ENCODE measurements at places on chromosomes 6 and 20.
A peak's percentile ranks its signal among the peaks of the same experiment; 100 is the strongest.

DNA sequence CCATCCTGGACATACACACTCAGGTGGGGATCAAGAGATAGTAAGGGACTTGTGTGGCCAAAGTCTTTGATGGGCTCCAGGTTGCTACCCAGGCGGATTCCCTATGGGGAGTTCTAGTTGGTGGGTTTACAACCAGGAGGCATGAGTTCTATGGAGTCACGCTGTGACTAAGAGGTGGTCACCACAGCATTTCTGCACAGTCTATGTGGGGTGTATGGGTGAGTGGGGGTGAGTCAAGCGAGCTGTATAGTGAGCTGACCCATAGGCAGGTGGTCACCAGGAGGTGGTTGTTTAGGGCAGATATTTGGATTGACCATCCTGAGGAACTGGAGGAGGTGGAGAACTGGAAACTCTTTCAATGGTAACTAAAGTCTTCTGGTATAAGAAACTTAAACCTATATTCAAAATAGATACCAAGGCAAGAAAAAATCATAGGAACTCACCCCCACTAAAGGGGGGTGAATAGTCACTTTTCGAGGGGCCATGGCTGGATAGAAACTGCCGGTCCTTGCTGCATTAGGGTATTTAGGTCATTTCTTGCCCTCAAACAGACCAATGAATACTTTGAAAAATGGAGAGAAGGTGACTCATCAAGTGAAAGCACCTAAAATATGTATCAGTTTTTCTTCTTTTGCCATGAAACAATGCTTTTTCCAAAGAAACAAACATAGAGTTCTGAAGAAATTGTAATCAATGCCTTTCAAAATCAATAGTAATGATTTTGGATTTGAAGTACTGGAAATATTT lies 84.3 kb upstream of the NRN1 start:
- DNase-seq, result no peak

- DNase-seq, result no peak
Observed at GRCh38 chr6:85135376-85136094, 314.3 kb upstream of the NT5E start.

DNA sequence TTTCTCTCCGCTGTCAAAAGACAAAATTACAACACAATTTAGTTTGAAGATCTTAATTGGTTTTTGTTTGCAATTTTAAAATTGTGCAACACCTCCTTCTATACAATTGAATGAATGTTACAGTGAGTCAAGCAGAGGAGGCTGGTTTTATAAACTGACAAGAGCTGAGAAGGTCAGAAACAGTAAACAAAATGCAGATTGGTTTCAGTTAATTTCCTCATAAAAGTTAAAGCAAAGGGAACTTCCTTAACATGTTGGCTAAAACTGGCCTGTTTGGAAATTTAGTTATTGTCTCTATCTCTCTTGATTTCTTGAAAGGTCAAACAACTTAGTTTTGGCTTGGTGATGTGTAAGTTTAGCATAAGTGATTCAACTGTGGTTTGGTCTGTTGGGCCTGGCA lies 22.2 kb downstream of the KHDC1L start:
- no peak for DNase-seq

GRCh38 chr6:148116001-148116400 lies 226.6 kb upstream of the SASH1 start:
- no peak for DNase-seq

- no peak for DNase-seq
Observed at GRCh38 chr6:109055771-109056235, 38.8 kb downstream of the SESN1 start.

GRCh38 chr20:63406011-63406410 lies 44.9 kb upstream of the CHRNA4 start:
- DNase-seq, result no peak

DNA sequence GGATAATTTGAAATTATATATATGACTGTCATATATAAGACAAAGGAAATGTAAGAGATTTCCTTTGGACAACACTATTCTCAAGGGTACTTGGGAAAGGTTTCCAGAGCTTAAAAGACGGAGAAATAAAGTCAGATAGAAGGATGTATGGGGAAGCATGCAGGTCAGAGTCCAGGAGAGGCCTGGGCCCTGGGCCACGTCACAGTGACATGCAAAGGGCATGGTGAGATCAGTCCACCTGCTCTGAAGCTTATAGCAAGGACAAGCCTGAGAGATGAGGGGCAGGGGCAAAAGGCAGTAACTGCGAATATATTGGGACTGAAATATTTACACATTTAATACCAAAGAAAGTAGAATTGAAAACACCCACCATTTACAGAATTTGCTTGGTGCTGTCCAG lies 24.6 kb upstream of the GMDS start:
- DNase-seq, result no peak

DNA sequence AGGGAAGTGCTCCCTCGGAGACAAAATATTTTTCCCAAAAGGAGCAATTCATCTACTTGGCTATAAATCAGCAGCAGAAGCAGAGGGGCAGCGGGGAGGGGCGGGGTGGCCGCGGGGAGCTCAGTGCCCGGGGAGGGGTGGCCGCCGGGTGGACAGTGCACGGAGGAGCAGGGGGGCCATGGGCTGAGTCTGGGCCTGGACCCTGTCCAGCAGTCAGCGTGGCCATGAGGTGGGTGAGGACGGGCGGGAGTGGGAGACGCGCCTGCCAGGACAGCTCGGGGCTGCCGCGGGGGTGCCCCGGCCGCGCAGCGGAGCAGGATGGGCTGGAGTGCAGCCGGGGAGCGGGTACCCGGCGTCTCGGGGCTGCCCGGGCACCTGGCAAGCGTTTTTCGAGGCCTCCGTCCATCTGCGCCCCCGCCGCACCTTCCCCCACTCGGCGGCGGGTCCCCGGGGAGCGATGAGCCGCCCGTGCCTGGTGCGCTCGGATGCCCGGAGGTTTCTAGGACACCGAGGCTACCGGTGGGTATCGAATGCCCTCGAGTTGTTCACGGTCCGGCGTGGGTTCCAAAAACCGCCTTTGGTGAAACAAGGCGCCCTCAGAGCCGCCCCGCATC lies 229.5 kb downstream of the THBS2 start:
- no peak for DNase-seq

GRCh38 chr6:5896476-5897200 lies 110.1 kb downstream of the NRN1 start:
- no peak for DNase-seq

GRCh38 chr6:45026003-45026516 lies 302.1 kb upstream of the RUNX2 start:
- DNase-seq, result no peak

DNA sequence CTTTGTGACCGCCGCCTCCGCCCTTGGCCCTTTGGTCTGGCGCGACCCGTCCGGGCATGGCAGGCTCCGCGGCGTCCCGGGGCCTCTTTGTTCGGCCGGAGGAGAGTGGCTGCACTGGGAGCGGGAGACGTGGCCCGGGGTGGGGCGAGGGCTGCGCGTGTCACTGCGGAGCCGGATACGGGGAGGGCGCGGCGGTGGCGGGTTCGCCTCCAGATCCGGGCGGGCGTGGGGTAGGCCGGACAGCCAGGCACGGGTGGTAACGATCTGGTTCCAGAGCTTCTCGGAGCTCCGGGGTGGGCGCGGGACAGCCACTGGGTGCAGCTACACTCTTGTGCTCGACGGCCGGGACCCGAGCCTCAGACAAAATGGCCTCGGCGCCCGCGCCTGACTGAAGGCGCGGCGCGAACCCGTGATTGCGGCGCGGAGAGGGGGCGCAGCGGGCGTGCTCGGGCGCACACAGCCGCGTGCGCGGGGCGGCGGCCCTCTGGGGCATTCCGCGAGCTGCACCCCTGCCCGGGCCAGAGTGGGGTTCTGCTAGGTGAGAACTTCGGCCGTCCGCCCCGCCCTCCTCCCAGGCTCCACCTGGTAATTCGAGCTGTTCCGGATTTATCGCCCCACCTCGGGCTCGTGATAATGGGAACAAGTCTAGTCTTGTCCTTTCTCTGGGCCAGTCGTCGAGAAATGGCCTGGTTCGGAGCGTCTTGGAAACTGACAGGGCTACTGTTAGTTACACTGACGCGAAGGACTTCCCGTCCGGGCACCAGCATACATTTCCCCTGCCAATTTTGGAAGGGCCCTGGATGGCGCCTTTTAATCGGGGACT lies 1.0 kb downstream of the LOC128125822 start:
- peak; percentile 75 for DNase-seq

DNA sequence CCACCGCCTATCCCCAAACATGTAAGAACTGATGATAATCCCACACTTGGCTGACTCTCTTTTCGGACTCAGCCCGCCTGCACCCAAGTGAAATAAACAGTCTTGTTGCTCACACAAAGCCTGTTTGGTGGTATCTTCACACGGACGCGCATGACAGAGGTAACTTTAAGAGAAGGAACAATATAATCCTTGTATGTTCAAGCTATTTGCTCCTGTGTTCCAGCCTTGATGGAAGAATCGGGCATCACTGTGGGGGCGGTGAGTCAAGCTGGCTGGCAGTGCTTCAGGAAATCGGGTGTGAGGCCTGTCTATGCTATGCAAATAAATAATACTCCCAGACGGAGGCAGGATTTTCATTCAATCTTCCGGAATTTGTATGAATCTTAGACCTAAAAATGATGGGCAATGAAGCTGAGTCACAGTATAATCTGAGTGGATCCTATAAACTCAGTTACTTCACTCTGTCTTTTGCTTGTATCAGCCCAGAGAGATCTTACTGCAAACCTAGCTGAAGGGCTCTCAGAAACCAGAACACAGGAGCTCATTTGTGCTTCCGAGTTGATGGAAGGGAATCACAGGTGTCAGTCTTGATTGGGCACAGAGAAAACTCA lies 45.2 kb upstream of the NT5E start:
- DNase-seq, result peak; percentile 95

GRCh38 chr20:20677186-20677585 lies 35.3 kb downstream of the RALGAPA2 start:
- DNase-seq, result no peak

GRCh38 chr6:52055451-52055850 lies 32.0 kb downstream of the PKHD1 start:
- no peak for DNase-seq

DNA sequence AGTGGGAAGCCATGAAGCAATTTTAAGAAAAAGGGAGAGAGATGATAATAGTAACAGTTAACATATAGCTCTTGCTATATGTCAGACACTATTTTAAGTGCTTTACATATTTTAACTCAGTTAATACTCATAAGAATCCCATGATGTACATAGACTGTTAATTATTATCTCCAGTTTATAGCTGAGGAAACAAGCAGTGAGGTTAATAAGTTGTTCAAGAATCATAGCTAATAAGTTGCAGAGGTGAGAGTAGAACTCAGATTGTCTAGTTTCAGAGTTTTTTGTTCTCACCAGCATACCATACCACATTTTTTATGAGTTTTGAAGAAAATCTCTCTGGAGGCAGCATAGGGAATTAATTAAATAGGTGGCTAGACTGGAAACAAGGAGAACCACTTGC lies 144.6 kb upstream of the MMS22L start:
- no peak for DNase-seq

DNA sequence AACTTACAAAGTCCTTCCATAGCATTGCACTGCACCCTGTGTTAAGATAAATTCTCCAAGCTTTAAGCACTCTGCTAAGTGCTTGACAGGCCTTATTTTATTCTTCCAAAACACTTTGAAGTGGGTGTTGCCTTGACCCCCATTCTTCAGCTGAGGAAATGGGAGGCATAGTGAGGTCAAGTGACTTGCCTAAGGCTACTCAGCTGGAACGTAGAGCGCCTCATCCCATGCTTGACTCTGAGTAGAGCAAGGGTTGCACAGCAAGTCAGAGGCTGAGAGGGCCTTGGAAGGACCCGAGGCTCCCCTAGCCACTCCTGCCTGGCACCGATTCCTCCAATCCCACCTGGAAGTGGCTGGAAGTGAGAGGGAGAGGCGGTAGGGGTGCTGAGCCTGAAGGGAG lies 19.6 kb upstream of the CSNK2A1 start:
- DNase-seq, result no peak

DNA sequence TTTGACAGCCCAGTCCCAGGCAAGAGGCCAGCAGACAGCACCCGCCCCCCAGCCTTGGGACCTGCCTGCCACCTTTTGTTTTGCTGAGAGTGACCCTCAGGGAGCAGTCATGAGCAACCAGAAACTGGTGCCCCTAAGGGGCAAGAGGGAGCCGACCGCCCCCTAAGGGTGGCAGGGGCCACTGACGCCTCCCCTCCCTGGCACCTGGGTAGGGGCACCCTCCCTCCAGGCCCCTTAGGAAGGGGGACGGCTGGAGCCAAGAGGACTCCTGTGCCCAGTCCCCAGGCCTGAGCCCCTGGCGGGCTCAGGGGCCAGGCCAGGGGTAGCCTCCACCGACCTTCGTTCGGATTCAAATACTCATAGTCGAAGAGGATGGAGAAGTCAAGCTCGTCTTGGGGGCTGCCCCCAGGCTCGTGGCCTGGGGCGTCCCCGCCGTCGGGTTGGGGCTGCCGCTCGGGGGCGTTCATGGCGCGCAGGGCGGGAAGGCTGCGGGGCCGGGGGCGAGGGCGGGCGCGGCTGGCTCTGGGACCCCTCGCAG lies 417 bp downstream of the NFATC2 start:
- DNase-seq, result no peak

- DNase-seq, result no peak
Observed at GRCh38 chr20:10508060-10508459, 73.0 kb downstream of the SLX4IP start.

DNA sequence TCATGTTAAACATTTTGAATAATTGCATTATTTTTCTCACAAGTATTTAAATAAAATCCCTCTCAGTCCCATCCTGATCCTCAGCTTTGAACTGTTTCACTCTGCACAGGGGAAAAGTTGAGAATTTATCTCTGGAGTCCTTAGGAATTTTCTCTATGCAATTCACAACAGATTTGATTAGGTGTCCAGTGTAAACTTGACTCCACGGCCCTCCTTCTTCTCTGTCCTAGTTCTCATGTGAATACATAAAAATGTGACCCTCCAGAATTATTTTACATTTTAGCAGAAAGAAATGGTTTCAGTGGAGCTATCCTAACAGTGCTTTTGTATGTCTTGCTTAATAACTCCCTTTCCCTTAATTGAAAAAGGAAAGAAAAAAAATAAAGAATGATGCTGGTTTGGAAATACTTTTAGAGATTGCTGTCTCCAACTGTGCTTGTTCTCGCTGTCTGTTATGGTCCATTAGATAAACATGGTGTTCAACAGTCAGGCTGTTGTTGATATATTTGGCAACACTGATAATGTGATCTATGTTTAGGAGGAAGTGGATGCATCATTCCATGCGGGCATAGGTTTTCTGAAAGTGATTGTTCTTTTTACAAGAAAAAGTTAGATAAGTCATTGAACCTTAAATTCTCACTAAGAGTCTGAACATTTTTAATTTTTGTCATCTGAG lies 599.4 kb upstream of the CITED2 start:
- DNase-seq, result no peak

- DNase-seq, result no peak
Observed at GRCh38 chr6:20286968-20287565, 74.8 kb upstream of the MBOAT1 start.

GRCh38 chr6:75393806-75394205 lies 99.8 kb downstream of the FILIP1 start:
- no peak for DNase-seq

- no peak for DNase-seq
Observed at GRCh38 chr20:48822879-48823385, 4.9 kb downstream of the PREX1 start.
